ENCODE measurements at places on chromosomes 3 and 15.

GRCh38 chr15:71219101-71219500 is 103.8 kb downstream of the THSD4 start:
- H3K27me3 ChIP-seq, result peaks cover 45% of the 10 kb centered on the region
- H3K4me1 ChIP-seq, result no peaks in the 10 kb centered on the region
- no peak for DNase-seq
- H3K4me3 ChIP-seq, result no peak overlapping the region

DNA sequence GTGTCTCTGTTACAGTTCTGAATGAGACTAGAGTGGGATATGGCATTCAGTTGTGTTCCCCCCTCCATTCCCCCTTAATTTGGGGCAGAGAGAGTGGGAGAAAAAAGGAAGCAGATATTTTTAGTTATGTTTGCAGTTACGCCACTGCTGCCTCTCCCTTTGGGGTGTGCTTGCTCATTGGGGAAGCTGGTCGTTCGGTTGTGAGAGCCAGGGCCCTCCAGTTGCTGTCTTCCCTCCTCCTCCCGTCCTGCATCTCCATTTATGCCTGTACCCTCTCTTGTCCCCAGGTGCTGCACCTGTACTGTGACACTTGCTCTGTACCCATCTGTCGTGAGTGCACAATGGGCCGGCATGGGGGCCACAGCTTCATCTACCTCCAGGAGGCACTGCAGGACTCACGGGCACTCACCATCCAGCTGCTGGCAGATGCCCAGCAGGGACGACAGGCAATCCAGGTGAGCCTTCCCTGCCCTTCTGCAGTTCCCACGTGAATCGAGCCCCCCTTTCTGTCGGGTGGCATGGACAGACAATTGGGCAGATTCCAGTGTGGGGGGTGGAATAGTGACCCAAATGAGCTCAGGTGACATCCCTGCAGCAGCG is 55.8 kb downstream of the TRIM71 start:
- peaks cover 4% of the 10 kb centered on the region for H3K27me3 ChIP-seq
- no peak overlapping the region for H3K27ac ChIP-seq
- H3K4me3 ChIP-seq, result no peak overlapping the region
- H3K36me3 ChIP-seq, result no peaks in the 10 kb centered on the region

DNA sequence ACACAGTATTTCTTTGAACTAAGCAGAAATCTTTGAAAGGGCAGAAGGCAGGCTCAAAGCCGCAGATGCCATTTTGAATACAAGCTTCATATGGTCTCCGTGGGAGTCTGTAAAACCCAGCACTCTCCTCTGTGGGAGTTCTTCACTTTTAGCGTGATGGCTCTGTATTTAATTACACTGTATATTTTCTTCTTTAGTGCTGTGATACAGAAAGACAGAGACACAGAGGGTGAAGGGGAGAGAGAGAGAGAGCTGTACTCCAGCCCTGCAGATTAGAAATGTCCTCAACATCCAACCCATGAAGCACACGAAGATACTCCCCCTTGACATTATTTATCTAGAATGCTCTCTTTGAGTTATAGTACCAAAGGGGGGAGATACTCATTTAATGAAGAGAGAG is 752.6 kb upstream of the NR2F2 start:
- peaks cover 8% of the 10 kb centered on the region for H3K27me3 ChIP-seq
- no peaks in the 10 kb centered on the region for H3K4me1 ChIP-seq
- DNase-seq, result no peak
- H3K36me3 ChIP-seq, result no peaks in the 10 kb centered on the region

- H3K4me3 ChIP-seq, result no peak overlapping the region
- no peak for DNase-seq
- H3K4me1 ChIP-seq, result peaks cover 1% of the 10 kb centered on the region
- no peak overlapping the region for H3K27ac ChIP-seq
Observed at GRCh38 chr15:70033109-70033508, 64.6 kb downstream of the TLE3 start.

DNA sequence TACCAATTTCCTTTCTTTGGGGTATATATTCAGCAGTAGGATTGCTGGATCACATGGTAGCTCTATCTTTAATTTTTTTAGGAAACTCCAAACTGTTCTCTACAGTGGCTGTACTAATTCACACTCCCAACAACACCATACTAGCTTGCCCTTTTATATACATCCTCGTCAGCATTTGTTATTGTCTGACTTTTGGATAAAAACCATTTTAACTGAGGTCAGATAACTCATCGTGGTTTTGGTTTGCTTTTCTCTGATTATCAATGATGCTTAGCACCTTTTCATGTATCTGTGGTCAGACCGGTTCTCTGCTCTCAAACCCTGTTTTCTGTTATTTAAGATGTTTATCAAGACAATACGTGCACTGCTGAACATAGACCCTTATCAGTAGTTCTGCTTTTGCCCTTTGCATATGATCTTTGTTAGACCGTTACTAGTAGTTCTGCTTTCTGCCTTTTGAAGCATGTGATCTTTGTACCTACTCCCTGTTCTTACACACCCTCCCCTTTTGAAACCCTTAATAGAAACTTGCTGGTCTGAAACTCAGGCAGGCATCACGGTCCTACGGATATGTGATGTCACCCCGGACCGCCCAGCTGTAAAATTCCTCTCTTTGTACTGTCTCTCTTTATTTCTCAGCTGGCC is 474.3 kb downstream of the RSL24D1 start:
- H3K4me3 ChIP-seq, result no peak overlapping the region
- no peak for DNase-seq
- H3K27me3 ChIP-seq, result peaks cover 4% of the 10 kb centered on the region
- H3K4me1 ChIP-seq, result no peaks in the 10 kb centered on the region

DNA sequence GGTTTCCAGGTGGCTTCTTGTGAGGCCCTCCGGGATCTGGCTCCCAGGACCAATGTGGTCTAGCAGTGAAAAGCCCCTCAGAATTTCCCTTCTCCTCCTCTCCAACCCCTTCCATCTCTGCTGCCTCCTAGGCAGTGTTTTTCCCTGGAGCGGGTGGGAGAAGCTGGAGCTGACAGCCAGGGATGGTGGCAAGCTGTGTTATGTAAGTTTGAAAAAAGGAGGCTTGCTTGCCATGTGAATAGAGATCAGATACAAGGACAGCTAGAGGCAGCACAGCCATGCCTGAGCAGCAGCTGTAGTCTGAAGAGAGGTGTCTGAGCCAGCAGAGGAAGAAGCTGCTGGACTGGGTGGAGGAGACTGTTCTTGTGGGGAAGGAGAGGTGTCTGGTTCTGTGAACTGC is 20.6 kb downstream of the SNAPC5 start:
- H3K27me3 ChIP-seq, result no peaks in the 10 kb centered on the region
- DNase-seq, result no peak
- H3K4me3 ChIP-seq, result no peak overlapping the region
- H3K4me1 ChIP-seq, result peaks cover 20% of the 10 kb centered on the region

DNA sequence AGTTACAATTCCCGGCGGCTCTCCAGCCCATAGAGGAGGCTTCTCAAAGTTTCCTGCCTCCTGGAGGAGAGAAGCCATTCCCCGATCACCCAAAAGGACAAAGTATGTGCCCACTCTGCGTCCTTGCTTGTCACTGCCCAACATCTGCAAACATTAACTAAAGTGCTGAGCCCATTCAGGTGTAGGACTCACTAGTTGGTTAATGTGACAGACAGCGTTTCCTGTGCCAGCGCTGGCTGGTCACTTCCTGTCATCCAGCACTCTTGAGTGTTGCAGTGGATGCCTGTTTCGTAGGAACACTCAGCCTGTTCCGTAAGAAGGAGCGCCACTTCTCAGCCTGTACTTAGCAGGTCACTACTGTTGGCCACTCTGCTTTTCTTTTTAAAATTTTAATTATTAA is 100.3 kb downstream of the APBA2 start:
- no peaks in the 10 kb centered on the region for H3K27me3 ChIP-seq
- peaks cover 25% of the 10 kb centered on the region for H3K4me1 ChIP-seq
- peak overlapping the region; percentile 74 for H3K4me3 ChIP-seq
- H3K27ac ChIP-seq, result peak overlapping the region; percentile 89

DNA sequence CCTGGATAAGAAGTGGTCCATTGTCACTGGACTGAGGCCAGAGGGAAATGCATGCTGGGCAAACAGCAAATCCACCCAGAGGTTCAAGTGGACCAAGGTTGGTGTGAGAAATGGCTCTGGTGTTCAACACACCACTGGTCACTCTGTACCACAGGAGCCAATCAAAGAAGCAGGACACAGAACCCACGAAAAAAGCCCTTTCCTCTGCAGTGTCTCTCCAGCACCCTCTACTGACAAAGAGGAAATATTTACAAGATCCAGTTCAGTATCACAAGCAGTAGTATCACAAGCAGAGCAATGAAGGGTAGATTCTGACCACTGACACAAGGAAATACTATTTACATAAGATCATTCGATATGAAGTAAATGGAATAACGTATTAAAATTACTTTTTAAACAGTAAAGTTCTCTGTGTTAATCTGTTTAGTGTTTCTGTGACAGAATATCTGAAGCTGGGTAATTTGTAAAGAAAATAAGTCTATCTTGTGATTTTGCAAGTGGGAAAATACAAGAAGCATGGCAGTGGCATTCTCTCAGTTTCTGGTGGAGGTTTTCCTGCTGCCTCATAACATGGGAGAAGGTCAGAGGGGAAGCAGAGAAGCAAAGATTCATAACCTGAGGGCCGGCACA is 390.7 kb downstream of the EFHB start:
- no peak overlapping the region for H3K27ac ChIP-seq
- no peaks in the 10 kb centered on the region for H3K27me3 ChIP-seq

DNA sequence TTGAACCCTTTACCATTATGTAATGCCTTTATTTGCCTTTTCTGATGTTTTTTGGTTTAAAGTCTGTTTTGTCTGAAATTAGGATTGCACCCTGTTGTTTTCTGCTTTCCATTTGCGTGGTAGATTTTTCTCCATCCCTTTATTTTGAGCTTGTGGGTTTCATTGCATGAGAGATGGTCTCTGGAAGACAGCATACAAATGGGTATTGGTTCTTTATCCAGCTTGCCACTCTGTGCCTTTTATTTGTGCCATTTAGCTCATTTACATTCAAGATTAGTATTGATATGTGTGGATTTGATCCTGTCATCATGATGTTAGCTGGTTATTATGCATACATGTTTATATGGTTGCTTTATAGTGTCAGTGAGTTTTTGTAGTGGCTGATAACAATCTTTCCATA is 318.7 kb upstream of the PPP2R3A start:
- no peak overlapping the region for H3K4me3 ChIP-seq
- peaks cover 4% of the 10 kb centered on the region for H3K36me3 ChIP-seq
- H3K4me1 ChIP-seq, result no peaks in the 10 kb centered on the region
- no peaks in the 10 kb centered on the region for H3K27me3 ChIP-seq
- no peak overlapping the region for H3K27ac ChIP-seq

GRCh38 chr3:169146179-169146665 is 517.3 kb downstream of the MECOM start:
- H3K36me3 ChIP-seq, result peaks cover 2% of the 10 kb centered on the region
- peak overlapping the region; percentile 45 for H3K4me3 ChIP-seq
- H3K27ac ChIP-seq, result no peak overlapping the region
- peaks cover 9% of the 10 kb centered on the region for H3K4me1 ChIP-seq
- H3K27me3 ChIP-seq, result peaks cover 53% of the 10 kb centered on the region

DNA sequence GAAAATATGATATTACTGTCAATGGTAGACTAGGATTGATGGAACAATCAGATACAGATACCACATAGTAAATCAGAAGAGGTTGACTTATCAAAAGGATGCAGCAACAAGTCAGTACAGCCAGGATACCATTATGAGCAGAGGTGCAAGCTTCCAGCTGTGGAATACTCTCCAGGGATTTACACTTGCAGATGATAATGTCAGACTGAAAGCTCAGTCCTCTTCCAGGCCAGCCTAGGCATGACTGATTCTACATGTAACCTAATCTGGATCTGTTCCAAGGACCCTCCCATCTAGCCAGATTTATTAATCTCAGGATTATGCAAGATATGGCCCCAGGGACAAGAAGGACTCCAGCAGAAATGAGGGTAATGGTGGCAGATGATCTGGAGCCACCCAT is 8.2 kb downstream of the FILIP1L start:
- H3K4me1 ChIP-seq, result no peaks in the 10 kb centered on the region
- no peaks in the 10 kb centered on the region for H3K36me3 ChIP-seq
- no peak overlapping the region for H3K4me3 ChIP-seq
- no peak for DNase-seq
- H3K27ac ChIP-seq, result no peak overlapping the region

DNA sequence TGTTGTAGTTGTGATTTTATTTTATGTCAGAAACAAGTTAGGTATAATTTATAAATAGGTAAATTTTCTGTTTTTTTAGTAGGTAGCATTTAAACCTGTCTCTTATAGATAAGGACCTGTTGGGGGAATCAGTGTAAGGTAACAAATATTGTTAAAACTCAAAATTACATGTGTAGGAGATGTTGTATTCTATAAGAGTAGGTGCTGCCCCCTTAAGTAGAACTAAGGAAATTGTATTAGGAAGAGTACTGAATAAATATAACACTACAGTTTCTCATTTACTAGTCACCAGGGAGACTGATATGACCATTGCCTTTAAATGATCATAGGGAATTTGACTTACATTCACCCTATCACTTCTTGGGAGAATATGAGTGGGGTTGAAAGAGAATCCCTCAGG is 31.2 kb downstream of the SLC25A36 start:
- H3K27ac ChIP-seq, result no peak overlapping the region
- no peaks in the 10 kb centered on the region for H3K27me3 ChIP-seq
- no peak overlapping the region for H3K4me3 ChIP-seq

DNA sequence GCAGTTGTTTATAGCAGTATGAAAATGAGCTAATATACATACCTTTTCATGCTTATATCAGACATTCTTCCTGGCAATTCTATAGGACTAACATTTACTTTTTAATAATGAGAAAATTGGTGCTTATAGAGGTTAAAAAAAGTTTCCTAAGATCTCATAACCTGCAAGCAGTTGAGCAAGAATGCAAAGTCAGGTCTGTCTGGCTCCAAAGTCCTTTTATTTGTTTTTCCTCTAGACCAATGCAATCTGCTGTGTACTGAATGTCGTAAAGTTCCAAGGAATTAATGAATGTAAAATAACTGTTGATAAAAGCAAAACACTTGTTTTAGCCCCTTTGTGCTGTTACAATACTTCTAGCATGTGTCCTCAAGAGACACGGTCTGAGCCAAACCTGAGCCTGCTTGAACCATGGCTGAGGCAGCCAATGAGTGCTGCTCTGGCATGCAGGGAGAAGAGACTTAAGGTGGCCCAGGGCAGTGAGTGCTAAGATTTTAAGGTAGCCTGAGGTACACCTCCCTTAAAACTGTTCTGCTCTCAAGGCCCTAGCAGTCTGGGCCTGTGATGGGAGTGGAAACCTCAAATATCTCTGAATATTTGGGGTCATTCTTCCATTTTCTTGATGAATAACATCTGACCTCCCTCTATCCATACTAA is 555.1 kb upstream of the NAALADL2 start:
- H3K27me3 ChIP-seq, result no peaks in the 10 kb centered on the region
- H3K4me3 ChIP-seq, result no peak overlapping the region
- no peaks in the 10 kb centered on the region for H3K4me1 ChIP-seq
- H3K27ac ChIP-seq, result no peak overlapping the region
- H3K36me3 ChIP-seq, result no peaks in the 10 kb centered on the region

DNA sequence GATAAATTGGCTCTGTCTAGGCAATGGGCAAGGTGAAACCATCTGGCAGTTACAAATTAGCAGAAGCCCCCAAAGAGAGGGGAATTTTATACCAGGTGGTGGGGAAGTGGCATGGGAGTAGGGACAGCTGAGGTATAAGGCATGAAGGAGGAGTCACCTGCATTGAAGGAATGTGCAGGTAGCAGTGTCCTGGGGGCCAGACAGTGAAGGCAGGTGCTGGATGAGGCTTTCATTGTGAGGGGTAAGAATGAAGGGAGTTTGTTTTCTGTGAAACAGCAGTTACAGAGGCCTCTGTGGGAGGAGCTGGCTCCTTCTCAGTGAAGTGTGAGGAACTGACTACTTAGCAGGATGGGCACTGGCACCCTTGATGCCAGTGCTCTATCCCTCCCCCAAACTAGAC is 19.1 kb upstream of the PXYLP1 start:
- no peak overlapping the region for H3K4me3 ChIP-seq
- no peak overlapping the region for H3K27ac ChIP-seq
- H3K36me3 ChIP-seq, result no peaks in the 10 kb centered on the region
- no peaks in the 10 kb centered on the region for H3K4me1 ChIP-seq
- H3K27me3 ChIP-seq, result peaks cover 8% of the 10 kb centered on the region
